Thyroid gland (tissue), 4 donors: ENCODE measurements at places on chromosomes 5 and 9.

GRCh38 chr9:133875131-133875530 lies 117.0 kb downstream of the VAV2 start:
- H3K27me3 ChIP-seq: no peaks in the 10 kb centered on the region
- DNase-seq: no peak
- H3K27ac ChIP-seq: no peak overlapping the region
- no peaks in the 10 kb centered on the region for H3K4me1 ChIP-seq
- H3K4me3 ChIP-seq: no peak overlapping the region
- H3K36me3 ChIP-seq: no peaks in the 10 kb centered on the region

DNA sequence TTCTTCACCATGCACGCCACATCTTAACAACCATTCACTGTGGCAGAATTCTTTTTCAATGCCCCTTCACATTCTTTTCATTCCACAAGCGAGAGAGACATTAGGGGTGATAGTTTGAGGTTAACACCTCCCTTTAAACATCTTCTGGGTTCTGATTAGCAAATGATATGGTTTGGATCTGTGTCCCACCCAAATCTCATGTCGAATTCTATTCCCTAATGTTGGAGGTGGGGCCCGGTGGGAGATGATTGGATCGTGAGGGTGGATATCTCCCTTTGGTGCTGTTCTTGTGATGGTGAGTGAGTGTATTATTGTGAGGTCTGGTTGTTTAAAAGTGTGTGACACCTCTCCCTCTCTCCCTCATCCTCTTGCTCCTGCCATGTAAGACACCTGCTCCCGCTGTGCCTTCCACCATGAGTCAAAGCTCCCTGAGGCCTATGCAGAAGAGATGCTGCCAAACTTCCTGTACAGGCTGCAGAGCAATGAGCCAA lies 46.1 kb upstream of the RAI14 start:
- no peaks in the 10 kb centered on the region for H3K27me3 ChIP-seq
- no peak overlapping the region for H3K27ac ChIP-seq
- H3K4me3 ChIP-seq: no peak overlapping the region
- H3K4me1 ChIP-seq: peaks cover 14% of the 10 kb centered on the region

DNA sequence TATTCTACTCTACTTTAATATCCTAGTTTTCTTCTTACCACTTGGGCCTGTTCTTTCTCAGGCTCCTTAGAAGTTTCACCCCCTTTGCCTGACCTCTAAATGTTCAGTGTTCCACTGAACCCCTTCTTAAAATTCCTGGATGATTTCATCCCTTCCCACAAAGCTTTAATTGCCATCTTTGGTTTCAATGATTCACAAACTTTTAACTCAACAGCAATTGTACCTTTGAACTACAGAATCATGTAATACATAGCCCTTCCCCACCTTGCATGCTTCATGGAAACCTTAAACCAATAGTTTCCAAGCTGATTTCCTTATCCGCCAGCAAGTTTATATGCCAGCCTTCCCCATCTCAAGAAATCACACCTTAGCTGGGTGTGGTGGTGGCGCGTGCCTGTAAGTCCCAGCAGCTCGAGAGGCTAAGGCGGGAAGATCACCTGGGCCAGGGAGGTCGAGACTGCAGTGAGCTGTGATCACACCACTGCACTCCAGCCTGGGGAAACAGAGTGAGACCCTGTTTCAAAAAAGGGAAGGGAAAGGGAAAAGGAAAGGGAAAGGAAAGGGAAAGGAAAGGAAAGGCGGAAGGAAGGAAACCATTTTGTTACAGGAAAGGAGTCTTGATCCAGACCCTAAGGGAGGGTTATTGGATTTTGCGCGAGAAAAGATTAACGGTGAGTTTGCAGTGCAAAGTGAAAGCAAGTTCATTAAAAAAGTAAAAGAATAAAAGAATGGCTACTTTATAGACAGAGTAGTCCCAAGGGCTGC lies 1023.7 kb upstream of the DMAC1 start:
- no peak overlapping the region for H3K4me3 ChIP-seq
- H3K36me3 ChIP-seq: no peaks in the 10 kb centered on the region
- H3K4me1 ChIP-seq: no peaks in the 10 kb centered on the region
- no peaks in the 10 kb centered on the region for H3K27me3 ChIP-seq
- no peak overlapping the region for H3K27ac ChIP-seq

GRCh38 chr9:100084734-100085133 lies 14.1 kb downstream of the ERP44 start:
- H3K4me3 ChIP-seq: no peak overlapping the region
- no peak for DNase-seq
- no peaks in the 10 kb centered on the region for H3K27me3 ChIP-seq
- no peak overlapping the region for H3K27ac ChIP-seq

DNA sequence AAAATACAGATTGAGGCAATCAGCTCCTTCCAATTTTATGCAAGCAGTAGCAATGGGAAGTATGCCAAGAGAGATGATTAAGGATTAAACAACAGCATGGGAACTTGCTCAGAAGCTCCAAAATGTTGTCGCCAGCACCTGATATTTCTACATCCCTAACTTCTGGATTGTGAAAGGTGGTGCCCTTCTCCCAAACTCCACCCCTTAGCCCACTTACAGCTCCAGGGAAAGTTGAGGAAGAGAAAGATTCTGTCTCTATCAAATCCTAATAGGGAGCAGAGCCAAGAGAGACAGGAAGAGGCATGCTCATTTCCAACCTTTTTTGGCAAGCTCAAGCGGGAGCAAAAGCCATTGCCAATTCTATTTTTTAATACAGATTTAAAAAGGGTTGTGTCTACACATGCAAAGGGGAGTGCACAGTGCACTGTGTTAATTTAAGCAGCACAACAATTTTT lies 92.4 kb upstream of the NR3C1 start:
- no peak overlapping the region for H3K27ac ChIP-seq
- no peak overlapping the region for H3K4me3 ChIP-seq
- peaks cover 23% of the 10 kb centered on the region for H3K4me1 ChIP-seq
- no peaks in the 10 kb centered on the region for H3K27me3 ChIP-seq

GRCh38 chr9:22528485-22528884 lies 81.9 kb downstream of the DMRTA1 start:
- no peaks in the 10 kb centered on the region for H3K36me3 ChIP-seq
- no peaks in the 10 kb centered on the region for H3K4me1 ChIP-seq
- no peak overlapping the region for H3K27ac ChIP-seq
- no peak for DNase-seq
- H3K27me3 ChIP-seq: no peaks in the 10 kb centered on the region
